ENCODE measurements at places on chromosomes 5 and 9.

GRCh38 chr5:140321796-140322195 lies 18.9 kb upstream of the PFDN1 start:
- no peak for DNase-seq

DNA sequence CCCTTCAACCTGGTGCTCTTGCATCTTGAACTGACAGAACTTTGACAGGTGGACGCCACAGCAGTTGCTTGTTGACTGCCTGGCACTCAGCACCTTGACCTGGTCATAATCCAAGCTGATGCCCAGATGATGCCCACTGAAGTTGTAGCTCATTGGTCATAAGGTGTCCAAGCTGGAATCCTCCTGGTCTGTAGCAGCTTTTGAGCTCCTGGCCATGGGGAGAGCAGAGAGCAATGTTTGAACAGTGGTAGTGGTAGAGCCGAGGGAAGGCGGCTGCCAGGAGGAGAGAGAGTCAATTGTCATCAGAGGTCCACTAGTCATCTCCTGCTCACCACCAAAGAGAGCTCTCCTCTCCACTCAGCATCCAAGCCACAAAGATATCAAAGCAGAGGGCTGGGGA lies 23.3 kb downstream of the CSF2 start:
- no peak for DNase-seq

- no peak for DNase-seq
These were observed 363.9 kb upstream of the MEF2C start for GRCh38 chr5:89246864-89247263.

GRCh38 chr5:31096238-31096865 lies 97.1 kb upstream of the CDH6 start:
- no peak for DNase-seq

DNA sequence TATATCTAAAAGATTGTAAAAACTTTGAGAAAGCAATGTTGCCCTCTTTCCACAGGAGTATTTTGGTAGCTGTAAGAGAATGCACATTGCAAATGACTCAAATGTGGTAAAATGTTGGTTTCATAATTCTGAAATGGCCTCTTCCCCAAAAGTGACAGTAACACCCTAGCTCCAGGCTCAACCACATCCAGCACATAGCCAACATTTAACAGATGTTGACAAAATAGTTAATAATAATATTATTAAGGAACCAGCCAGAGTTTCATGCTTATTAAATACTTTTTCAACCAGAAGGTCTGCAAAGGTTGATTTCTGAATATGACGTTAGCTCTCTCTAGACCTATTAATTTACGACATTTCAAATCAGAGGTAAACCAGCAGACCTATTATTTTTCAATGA lies 1.3 kb downstream of the ANXA1 start:
- no peak for DNase-seq

- DNase-seq: no peak
These were observed 1275.0 kb upstream of the CDH9 start for GRCh38 chr5:28313321-28313951.

DNA sequence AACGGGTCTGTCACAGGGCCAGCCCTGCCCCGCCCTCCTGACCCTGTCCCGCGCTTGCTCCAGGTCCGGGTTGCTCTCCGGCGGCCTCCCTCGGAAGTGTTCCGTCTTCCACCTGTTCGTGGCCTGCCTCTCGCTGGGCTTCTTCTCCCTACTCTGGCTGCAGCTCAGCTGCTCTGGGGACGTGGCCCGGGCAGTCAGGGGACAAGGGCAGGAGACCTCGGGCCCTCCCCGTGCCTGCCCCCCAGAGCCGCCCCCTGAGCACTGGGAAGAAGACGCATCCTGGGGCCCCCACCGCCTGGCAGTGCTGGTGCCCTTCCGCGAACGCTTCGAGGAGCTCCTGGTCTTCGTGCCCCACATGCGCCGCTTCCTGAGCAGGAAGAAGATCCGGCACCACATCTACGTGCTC lies 4.2 kb downstream of the B4GALT7 start:
- no peak for DNase-seq

DNA sequence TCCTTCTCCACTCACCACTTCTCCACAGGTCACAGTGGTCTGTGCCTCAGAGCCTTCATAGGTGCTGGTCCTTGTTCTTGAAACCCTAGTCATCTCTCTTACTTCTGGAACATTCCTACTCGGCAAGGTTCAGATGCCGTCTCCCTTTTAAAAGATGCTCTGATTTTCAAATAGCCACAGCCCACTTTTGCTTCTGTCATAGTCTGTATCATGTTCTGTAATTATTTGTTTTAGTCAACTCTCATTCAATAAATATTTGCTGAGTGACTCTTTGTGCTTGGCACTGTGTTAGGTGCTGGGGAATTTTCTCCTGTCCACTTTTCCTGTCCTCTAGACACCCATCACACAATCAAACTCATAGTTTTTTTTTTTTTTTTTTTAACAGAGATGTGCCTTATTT lies 181.3 kb upstream of the IL12B start:
- no peak for DNase-seq

DNA sequence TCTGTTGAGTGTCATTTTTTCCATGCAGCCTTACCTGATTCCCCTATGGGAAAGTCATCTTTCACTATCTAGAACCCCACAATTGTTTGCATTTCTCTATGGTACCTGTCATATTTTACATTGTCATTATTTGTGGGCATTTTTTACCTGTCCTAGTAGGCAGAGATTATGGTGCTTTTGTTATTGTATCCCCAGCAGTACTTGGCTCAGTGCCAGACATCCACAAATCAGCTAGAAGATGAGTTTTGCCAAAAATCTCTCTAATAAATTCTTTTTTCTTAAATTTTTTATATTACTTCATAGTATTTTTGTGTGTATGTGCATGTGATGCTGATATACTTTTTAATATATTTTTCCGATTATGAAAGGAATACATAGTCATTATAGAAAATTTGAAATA lies 13.2 kb downstream of the GARNL3 start:
- no peak for DNase-seq

DNA sequence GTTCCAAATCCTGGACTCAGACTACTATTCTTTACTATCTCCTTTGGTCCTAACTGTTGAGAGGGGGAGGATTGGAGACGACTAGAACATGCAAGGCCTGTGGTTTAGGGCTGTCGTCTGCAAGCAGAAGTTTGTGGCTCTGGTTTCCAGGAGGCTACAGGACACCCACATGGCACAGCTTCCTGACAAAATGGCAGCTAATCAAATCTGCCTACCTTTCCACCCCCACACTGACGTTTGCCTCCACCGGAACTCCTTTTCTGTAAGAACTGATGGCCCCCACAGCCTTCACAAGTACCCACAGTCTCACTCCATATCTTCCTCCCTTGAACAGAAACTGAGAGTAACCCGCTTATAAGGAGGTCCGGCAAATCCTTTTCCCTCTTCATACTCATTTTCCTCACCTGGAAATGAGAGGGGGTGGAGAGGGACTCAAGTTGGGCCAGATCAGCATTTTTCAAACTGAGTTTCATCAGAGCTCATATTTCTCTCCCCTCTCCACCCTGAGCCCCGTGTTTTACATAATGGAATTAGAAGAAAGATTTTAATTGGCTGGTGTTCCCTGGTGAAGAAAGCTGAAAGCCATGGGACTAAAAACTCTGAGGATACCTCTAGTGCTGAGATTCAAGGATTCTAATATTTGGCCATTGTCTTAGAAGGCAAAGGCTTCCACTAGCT lies 5.2 kb downstream of the SLC31A2 start:
- no peak for DNase-seq

GRCh38 chr5:9604416-9604815 lies 25.7 kb downstream of the TAS2R1 start:
- DNase-seq: no peak

GRCh38 chr5:67578011-67578410 lies 381.4 kb upstream of the CD180 start:
- no peak for DNase-seq

DNA sequence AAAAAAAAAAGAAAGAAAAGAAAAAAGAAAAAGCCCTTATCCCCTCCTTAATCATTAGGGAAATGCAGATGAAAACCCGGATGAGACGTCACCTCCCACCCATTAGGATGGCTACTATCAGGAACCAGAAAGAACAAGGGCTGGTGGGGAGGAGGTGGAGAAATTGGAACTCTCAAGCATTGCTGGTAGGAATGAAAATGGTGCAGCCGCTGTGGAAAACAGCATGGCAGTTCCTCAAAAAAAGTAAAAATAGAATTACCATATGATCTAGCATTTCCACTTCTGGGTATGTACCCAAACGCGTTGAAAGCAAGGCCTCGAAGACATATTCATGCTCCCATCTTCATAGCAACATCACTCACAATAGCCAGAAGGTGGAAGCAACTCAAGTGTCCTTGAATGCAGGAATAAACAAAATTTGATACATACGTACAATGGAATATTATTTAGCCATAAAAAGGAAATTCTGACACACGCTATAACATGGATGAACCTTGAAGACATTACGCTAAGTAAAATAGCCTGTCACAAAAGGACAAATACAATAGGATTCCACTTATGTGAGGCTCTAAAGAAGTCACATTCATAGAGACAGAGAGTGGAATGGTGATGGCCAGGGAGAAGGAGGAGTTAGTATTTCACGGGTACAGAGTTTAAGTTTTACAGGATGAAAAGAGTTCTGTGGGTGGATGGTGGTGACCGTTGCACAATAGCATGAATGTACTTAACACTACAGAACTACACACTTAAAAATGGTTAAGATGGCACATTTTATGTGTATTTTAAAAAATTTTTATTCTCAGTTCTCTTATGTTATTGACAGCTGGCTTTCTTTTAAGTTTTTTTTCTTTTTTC lies 166.8 kb upstream of the IER5L start:
- DNase-seq: peak; percentile 10

GRCh38 chr9:114285166-114285867 lies 37.6 kb upstream of the ORM1 start:
- DNase-seq: peak; percentile 79

DNA sequence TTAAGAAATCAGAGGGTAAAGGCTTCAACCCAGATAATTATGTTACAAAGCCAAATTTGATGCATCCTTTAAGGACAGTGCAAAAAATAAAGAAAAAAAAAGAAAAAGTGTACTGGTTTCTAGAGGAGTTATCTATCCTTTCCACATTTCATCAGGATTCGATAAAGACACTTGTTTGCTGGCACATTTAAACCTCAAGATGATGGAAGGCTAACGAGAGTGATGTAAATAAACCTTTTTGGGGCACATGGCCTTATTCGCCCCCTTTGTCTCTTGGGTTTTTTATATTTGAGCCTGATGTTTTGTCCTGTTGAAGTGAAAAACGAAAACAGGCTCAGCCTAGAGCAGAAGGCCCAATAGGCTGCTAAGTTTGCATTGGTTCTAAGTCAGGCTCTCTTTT lies 416.5 kb downstream of the TAF11L14 start:
- DNase-seq: no peak

DNA sequence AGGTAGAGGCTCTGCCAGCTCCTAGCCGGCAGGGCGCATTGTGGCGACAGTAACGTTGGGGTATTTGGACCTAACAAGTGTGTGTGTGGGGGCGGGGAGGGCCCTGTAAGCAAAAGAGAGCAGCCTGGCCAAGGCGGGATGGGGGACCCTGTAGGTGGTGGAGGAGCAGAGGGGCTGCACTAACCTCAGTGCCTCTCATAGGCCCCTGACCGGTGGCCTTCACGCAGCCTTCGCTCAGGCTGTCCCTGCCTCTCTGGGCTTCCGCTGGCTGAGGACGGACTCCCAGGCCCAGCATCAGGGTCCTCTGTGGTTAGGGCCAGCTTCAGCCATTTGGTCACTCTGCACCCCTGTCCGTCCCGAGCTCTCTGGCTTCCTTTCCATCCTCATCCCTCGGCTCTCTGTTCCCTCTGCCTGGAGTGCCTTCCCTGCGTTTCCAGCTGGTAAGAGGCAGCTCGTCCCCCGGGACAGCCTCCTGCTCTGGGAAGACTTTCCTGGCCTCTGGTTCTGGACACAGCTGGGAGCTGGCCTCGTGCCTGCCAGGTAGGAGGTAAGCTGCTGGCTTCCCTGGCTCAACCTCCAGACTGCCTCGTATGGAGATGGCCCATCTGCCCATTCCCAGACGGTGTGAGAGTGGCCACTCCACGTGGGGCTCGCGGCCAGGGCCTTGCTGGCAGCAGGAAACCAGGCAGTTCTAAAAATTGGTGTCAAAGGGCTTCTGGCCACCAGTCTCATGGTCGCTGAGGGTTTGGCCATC lies 39.3 kb upstream of the PHYKPL start:
- no peak for DNase-seq

DNA sequence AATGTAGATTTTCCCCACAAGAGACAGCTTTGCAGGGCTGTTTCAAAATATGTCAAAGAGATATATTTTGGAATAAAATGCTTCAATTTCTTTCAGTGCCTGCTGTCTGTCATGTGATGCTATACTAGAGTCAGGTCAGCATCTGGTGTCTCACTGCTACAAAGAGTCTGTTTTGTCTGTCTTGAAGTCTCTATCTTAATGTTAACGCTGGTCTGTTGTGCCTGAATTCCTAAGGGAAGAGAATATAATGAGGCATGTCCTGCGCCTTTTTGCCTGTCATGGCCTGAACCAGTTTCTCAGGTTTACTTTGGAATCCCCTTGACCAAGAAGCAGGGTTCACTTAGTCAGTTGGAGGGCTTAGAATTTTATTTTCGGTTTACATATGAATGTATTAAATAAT lies 176.4 kb downstream of the PDZD2 start:
- no peak for DNase-seq

DNA sequence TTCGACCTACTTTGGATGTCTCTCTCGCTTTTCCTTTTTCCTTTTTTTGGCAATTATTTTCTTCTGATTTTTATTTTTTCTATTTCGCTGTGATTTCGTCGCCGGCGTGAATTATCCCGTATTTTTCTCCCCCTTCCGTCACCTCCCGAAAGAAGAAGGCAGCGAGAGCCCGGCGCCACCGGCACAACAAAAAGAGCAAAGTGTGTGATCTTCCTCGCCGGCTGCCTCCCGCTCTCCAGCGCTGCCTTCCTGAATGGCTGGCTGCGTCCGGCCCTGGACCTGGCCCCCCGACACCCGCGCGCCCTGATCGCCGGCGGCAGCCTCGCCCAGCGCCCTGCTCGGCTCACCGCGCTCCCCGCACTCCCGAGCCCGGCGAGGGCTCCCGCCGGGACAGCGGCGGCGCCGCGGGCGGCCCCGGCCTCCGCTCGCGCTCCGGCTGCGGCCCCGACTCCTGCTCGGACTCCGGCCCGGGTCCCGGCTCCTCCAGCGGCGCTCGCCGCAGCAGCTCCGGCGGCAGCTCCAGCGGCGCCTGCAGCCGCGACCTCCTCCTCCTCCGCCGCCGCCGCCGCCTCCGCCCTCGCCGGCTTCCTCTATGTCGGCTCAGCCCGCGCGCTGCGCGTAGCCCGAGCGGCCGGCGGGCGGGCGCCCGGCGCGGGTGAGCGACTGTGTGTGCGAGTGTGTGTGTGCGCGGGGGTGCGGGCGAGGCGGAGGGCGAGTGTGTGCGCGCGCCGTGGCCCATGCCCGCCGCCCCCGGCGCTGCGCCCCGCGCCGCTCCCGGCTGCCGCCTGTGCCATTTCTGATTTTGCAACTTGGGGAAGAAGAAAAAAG lies 960 bp downstream of the NR2F1 start:
- DNase-seq: no peak

DNA sequence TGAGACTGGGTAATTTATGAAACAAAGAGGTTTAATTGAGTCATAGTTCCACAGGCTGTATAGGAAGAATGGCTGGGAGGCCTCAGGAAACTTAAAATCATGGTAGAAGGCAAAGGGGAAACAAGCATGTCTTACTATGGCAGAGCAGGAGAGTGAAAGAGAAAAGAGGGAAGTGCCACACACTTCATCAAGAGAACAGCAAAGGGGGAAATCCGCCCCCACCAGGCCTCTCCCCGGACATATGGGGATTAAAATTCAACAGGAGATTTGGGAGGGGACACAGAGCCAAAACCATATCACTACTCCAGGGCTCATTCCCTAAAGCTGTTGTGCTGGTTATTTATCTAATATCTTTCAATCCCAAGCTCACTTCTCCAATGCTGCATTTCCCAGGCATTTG lies 50.2 kb upstream of the NR3C1 start:
- no peak for DNase-seq

GRCh38 chr5:98816582-98817222 lies 43.2 kb downstream of the RGMB start:
- DNase-seq: no peak

Data from left hindlimb (tissue), 1 donor.